ENCODE measurements at places on chromosomes 3 and 15.
A peak's percentile ranks its signal among the peaks of the same experiment; 100 is the strongest.

DNA sequence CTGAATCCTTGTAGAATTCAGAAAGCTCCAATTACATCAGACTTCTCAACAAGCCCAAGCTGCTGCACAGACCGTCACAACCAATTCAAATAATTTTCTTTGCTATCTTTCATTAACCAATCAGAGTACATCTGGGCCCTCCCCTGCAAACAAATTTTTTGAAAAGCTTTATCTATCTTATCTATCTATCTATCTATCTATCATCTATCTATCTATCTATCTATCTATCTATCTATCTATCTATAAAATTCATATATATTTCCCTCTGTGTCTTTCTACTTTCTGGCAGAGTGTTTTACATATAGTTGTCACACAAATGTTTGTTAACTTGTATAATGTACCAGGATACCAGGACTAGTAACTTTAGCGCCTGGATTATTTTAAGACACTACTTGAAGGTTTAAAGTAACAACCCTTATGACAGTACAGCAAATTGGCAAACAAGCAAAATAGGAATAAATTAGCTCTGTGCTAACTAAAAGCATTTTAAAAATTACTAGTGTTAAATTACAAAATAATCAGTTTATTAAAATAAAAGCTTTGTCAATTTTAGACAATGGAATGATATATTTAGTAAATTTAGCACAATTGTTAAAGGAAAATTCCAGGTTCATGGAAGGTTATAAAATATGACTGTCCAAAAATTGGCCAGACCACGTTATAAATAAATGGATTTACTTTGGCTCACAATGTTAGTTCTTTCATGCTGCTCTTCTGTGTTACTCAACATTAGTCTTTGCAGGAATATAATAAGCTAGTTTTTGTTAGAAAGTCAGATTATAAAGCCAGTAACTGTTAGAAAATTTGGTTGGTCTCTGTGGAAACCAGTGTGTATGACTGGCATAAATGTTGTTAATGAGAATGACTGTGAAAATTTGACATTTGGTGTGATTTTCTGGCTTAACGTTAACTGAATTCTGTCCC, 138.6 kb downstream of the SUCNR1 start:
- DNase-seq, result no peak

DNA sequence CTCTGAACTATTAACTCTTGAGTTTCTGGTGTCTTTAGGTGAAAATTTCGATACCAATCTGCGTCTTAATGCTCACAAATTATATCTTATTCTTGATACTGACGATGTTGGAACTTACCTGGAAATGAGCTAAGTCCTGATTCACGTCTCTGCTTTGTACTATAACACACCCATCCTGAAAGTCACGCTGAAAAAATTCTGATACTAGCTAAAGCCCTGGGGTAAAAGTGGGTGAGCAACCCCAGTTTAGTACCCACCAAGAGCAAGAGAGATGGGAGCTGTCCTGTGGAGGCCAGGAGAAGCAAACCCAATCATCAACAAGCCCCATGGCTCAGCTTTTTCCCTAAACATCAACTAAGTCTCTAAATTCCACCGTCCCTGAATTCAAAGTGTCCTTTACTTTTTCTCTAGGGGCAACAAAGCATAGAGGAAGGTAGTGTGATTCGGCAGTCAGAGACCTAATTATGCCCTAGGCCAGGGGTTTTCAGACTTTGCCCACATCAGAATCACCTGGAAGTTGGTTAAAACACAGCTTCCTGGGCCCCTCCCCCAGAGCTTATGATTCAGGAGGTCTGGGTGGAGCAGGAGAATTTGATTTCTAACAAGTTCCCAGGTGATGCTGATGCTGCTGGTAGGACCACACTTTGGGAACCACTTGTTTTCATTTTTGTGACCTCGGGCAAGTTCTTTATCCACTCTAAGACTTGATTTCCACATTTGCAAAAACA, 90.2 kb downstream of the OSBPL10 start:
- DNase-seq, result no peak

DNA sequence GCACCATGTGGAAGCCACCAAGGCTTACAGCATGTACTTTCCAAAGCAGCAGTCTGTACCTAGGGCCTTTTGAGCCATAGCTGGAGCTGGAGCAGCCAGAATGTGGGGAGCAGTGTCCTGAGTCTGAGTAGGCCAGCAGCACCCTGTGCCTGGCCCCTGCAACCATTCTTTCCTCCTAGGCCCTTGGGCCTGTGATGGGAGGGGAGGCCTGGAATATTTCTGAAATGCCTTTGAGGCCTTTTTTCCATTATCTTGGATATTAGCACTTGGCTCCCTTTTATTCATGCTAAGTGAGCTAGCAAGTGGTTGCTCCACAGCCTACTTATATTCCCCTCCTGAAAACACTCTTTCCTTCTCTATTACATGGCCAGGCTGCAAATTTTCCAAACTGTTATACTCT, 28.1 kb downstream of the TRIM42 start:
- DNase-seq, result no peak

GRCh38 chr3:131928593-131928992, 106.2 kb downstream of the CPNE4 start:
- DNase-seq, result no peak

GRCh38 chr3:48248095-48248850, 7.4 kb downstream of the ZNF589 start:
- DNase-seq, result no peak

- DNase-seq, result peak; percentile 15
These were observed 460 bp upstream of the ZMAT3 start for GRCh38 chr3:179072100-179072438.
